NCI-H187 treated with DMSO at 0.1 percent for 48 hours (cell line): ENCODE measurements at places on chromosomes 5 and 9.

DNA sequence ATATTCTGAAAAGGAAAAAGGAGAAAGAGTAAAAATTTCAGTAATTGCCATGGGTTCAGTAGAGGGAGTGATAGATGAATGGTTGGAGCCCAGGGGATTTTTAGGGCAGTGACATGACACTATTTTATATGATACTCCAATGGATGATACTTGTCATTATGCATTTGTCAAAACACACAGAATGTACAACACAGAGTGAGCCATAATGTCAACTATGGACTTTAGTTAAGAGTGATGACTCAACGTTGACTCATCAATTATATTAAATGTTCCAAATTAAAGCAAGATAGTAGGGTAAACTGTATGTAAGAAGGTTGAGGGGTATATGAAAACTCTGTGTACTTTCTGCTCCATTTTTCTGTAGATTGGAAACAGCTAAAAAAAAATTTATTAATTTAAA, 586.4 kb downstream of the TAF11L14 start:
- no peak for DNase-seq

DNA sequence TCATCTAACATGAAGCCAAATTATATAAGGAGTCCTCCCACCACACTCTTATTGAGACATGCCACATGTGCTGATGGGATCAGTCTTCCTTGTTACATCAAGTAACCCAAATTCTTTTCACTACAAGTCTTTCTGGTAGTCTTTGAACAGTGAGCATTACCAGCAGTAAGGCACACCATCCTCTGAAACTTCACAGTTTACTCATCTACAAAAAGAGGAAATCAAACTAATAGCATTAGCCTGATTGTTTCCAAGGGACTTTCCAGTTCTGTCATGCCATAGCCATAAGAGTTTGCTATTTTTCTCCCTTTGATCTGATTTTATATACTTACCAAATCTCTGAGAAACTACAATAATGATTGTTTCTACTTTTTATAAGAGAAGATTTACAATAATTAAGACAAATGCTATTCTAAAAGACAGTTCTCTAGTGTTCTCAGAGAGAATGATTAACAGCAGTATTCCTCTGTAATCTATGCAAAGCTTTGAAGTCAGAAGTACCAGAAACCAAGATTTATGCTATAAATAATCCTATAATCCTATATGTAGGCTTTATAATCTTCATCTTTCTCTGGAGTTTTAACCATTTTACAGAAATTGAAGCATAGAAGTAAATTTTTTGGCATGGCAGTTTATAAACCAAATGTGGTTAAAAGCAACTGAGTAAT, 166.2 kb upstream of the ACO1 start:
- DNase-seq = no peak

DNA sequence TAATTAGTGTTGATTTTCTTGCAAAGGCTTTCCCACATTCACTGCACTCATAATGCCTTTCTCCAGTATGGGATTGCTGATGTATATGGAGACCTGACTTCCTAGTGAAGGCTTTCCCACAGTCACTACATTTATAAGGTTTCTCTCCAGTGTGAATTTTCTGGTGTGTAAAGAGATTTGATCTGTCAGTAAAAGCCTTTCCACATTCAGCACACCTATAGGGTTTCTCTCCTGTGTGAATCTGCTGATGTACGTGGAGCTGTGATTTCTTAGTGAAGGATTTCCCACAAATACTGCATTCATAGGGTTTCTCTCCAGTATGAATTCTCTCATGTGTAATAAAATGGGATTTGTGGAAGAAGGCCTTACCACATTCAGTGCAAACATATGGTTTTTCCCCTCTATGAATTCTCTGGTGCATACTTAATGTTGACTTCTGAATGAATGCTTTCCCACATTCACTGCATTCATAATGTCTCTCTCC, 31.1 kb downstream of the ZNF484 start:
- DNase-seq = no peak

- no peak for DNase-seq
These were observed 611.8 kb upstream of the KLF4 start for GRCh38 chr9:108101410-108101809.

- DNase-seq = no peak
These were observed 1384.3 kb upstream of the WWC1 start for GRCh38 chr5:166906991-166907713.

DNA sequence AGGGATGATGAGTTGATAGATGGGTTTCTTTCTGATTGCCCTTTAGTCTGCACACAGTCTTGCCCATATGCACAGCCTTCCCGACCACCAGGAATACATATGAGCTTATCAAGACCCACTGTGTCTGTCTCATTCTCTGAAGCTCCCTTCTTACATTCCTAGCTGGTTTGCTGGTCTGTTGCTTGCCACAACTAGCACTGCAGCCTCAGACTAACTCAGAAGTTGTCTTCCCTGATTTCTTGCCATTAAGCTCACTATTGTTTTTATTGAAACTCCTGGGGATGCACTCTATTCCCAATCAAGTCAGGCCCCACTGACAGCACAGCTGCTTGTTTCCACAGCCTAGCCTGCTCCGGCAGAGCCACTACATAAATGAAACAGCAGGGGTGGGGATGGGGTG, 97.5 kb downstream of the SAXO1 start:
- no peak for DNase-seq

DNA sequence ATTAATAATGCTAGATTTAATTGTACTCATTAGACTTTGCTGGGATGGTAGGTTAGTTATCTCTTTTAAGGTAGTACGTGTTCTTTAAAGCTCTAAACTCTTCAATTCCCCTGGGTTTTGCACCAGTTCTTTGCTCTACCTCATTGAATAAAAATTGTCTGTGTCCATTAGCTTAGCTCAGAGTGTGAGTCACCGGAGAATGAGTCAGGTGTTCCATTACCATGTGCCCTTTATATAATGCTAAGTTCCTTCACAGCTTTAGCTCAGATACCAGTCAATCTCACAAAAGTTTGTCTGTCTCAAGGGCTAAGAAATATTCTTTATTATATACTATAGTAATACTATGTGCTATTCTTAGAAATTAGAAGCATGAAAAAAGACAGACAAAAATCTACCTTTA, 339.4 kb downstream of the PRELID2 start:
- no peak for DNase-seq

DNA sequence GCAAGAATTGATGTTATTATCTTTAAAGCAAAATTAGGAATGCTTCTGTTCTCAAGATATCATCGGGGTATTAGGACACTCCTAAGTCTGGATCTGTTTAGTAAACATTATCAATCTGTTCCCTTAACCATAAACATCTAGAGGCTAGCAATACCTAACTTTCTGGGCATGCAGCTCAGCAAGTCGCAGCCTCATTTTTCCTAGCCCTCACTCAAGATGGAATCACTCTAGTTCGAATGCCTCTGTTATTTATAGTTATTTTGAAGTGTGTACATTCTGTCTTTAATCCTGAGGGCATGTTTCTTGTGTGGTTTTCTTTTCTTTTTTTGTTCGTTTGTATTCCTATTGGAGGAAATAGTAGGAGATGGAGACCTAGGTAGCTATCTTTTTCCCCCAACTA, 66.9 kb downstream of the FER start:
- DNase-seq = no peak
